GM04503 (cell line): ENCODE measurements at places on chromosomes 3 and 15.

DNA sequence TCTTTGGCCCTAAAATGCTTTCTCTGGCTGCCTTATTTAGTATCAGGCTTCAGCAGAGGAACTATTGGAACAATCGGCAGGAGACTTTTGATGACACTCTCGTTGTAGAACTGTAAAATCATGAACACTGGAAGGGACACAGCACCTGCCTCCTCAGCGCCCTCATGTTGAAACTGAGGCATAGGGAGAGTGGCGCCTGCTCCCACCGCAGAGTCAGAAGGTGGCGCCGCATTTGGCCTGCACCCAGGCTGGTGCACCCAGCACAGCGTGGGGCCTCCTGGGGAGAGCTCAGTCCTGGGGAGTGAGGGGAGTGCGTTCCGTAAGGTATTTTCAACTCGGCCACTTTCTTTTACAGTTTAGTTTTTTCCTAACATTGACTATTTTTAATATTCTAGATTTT is 78.2 kb upstream of the BLM start:
- no peak for DNase-seq

DNA sequence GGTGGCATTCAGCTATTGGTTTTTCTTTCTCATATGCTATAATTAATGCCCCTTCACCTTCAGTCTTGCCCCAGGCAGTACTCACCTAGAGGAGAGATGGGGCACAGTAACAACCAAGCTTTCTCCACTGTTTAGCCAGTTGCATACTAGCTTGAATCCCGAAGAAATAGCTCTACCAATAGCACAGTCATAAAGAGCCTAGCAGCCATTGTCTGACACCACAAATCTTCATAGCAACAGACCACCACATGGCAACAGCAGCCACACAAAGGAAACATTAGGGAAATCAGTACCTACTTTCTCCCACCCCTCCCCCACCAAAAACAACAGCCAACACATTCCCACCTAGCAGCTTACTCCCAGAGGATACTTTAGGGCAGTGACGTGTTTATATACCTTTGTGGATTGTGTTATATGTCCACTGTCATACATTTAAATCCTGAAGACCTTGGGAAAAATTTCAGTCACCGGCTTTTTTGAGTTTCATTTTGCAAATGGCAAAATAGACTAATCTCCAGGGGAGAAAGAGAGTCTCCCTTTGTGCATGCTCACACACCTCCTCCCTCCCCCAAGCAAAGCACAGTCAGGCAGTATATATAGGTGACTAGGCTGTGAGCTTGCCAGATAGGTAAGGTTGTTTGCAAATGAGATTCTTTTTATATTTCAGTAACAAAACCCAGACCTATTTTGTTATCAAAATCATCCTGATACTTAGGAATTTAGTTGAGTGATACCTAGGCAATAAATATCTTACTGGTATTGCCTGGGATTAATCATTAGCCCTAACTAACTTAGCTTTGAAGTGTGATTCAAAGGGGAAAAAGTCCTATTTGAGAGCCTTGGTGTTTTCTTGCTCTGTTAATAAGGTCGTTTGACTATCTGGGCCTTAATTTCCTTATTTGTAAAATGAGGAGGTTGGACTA is 140.6 kb downstream of the RBPMS2 start:
- no peak for DNase-seq

DNA sequence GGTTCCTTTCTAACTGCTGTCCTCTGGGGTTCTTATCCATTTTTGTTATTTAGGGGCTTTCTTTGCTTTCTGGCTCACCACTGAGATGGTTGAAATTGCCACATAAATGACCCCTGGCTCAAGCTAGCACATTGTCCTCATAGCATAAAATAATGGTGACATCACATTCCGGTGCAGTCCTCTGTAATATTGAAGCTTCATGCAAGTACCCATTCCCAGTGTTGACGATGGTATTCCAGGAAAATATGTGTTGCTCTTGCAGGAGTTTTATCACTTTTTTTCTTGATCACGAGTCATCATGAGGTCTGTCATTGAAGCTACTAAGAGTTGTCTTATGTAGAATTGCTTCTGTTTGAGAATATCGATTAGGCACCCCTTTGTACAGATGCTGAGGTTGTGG is 56.1 kb downstream of the CRTC3 start:
- no peak for DNase-seq

DNA sequence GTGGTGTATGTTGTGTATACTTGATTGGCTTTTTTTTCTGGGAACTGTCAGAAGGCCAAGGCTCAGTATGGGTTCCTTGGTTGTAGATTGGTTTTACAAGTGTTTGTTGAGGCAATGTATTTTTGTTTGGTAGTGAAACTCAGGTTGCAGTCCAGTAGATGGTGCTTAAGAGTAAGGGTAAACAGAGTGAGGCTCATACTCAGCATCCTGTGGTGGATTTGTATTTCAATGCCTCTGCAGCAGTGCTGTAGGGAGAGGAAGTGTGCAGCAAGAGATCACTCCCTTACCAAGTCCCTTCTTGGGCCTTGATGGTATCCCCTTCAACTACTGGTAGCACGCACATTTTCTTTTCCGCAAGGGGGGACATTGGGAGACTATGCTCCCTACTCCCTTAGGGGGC is 428.5 kb upstream of the CNTN3 start:
- DNase-seq: no peak
